ENCODE measurements at places on chromosomes 6 and 20.
A peak's percentile ranks its signal among the peaks of the same experiment; 100 is the strongest.

DNA sequence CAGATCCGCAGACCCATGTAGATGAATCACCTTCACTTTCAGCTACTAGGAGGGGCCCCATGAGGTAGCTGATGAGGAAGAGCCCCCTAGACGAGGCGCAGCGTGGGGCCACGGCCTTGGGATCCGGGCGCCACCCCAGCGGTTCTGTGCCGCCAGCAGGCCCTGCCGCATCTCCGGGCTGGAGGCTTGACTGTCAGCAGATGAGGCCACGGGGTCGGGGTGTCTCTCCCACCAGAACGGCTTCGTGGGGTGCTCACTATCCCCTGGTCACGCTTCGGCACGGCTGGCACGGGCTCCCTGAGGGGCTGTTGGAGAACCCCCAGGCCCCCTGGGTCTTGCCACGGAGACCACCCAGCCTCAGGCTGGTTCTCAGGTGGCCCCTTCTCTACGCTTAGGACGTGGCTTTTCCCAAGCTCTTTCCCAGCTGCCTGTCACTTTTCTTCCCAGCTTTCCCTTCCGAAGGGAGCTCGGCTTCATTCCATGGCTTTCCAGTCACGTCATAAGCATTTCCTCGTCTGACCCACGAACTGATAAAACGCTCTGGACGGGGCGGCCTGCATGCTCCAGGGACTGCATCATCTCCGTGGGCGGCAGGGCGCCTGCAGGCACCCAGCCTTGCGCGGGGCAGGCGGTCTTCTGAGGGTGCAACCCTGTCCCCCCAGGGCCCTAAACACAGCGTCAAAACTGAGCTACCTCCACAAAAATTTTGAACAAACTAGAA is 85.9 kb downstream of the THBS2 start:
- no peak for DNase-seq

- no peak for DNase-seq
Measured at GRCh38 chr6:41367700-41368099, 32.3 kb downstream of the NCR2 start.

- no peak for DNase-seq
Measured at GRCh38 chr6:42200035-42200434, 5.3 kb upstream of the GUCA1B start.

DNA sequence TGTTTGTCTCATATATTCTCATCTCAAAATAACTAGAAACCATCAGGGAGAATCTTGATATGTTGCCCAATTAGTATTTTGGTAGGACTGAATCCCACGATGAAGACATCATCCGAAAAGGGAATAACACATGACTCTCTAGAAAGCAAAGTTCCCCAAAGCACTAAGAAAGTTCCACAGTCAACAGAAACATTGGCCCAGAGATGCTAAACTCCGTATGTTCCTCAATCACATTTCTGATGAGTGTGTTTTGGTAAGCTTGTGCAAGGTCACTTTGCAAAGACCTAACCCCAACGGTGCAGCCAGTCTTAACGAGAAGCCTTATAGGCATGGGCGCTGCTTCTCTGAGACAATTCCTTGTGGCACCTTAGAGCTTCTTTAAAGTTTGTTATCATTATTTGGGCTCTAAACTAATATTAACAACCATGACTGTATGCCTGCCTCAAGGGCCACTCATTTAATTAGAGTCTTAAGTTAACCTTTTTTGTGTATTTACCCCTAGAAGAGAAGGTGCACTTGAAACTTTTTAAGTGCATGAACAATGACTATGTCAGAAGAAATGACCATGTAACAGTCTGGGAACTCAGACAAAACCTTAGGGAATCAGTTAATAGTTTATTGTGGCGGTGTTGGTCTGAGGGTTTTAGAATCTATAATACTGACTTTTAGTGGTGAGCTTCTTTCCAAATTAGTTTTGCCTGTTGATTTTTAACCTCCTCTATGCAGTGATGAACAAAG is 202.0 kb upstream of the RAB32 start:
- no peak for DNase-seq

GRCh38 chr6:84150705-84151104 is 76.7 kb downstream of the CEP162 start:
- DNase-seq, result peak; percentile 51
